ENCODE measurements at places on chromosomes 2 and 18.

DNA sequence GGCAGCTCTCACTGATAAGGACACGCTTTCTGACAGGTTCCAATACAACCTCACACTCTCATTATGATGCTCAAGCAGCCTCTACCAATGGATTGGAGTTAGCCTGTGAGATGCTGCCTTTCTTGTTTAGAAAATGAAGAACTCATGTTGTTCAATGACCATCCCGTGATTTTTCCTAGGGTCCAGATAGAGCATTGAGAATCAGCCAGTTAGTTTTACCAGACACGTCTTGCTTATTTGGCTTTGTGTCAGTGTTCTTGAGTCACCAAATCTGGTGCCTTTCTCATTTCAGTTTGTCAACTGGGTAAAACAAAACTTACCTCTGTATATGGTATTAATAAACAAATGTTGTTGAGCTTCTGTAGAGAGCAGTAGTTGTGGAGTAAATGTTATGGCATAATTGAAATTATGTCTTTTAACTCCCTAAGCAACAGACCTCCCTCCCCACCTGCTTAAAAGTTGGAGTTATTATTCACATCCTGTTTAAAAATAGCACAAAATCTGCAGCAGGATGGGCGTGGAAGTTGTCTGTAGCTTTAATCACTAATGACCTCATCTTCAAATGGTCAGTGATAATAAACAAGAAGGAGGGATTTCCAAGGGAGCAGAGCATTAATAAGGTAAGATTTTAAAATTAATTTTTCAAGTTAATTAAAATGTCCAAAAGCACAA lies 167.3 kb downstream of the HRH4 start:
- DNase-seq: no peak

GRCh38 chr2:24448797-24449196 lies 42.3 kb upstream of the NCOA1 start:
- DNase-seq: no peak

GRCh38 chr2:86368161-86368824 lies 30.9 kb upstream of the REEP1 start:
- peak; percentile 67 for DNase-seq

GRCh38 chr2:197200051-197200761 lies 110.4 kb downstream of the ANKRD44 start:
- no peak for DNase-seq

GRCh38 chr18:76443519-76444445 lies 51.3 kb downstream of the ZNF516 start:
- no peak for DNase-seq

GRCh38 chr2:177090967-177091366 lies 121.6 kb upstream of the HNRNPA3 start:
- DNase-seq: no peak

GRCh38 chr2:227906991-227907390 lies 35.6 kb downstream of the DAW1 start:
- DNase-seq: no peak

DNA sequence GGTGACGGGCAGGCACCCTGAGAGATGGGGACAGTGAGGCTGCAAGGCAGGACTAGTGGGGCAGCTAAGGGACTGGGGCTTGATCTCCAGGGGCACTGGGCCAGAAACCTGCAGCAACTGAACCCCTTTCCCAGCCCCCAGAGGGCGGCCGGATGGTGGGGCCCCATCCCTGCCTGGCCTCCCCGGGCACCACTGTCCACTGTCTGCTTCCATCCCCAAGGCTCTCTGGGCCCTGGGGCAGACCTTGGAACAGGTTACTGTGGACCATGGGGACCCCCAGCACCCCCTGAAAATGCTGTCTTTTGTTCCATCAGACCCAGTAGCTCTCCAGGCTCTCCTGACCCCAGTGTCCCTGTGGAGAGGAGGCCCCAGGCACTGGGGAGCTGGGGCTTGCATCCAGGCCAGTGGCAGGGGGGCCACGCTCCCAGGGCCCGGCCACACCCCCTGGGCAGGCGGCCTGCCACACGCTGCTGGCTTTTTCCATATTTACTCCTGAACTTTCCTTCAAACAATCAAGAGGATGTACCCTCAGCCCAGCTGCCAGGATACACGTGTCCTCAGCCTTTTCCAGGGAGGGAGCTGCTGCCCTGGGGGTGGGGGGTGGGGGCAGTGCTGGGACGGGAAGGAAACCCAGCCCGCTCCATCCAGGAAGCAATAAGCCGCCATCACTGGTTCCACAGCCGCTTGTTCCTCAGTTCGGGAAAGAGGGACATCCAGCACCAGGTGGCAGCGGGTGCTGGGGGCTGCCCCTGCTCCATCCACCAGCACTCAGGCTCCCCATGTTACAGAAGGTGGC lies 102.3 kb upstream of the ODC1 start:
- DNase-seq: no peak

GRCh38 chr2:40346535-40347354 lies 105.1 kb downstream of the SLC8A1 start:
- DNase-seq: no peak

DNA sequence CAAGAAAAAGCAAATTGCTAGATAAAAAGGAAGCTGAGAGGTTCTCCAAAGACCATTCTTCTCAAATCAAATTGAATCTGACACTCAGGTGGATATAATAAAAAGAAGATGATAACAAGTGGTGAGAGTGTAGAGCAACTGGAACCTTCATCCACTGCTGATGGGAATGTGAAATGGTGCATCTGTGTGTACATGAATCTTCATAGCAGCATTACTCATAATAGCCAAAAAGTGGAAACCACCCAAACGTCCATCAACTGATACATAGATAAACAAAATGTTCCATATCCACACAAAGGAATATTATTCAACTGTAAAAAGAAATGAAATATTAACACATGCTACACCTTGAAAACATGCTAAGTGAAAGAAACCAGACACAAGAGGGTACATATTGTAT lies 357.2 kb upstream of the EPHA4 start:
- no peak for DNase-seq

DNA sequence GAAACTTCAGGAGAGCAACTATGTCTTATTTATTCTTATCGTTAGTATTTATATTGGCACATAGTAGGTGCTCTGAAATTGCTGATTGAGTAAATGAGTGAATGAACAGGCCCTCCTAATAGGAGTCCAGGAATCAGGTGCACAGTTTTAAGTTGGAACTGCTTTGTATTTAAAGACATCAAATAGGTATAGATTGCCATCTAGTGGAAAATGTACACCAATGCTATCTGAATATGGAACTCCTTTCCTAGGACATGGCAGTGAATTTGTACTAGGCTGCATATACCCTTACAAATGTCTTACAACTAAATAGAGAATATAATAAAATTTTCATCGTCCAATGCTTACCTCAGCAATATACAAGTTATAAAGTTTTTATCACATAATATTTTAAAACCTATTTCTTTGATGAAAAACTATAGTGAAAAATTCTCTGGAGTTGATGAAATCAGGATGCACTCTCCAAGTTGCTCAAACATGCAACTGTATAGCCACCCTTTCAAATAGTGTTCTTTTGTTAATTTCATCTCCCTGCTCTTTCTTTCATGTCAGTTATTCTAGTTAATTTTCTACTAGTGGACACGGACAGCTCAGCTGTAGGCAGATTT lies 318.9 kb upstream of the SYT4 start:
- DNase-seq: no peak

- no peak for DNase-seq
Measured at GRCh38 chr2:41169744-41170143, 717.9 kb upstream of the SLC8A1 start.

DNA sequence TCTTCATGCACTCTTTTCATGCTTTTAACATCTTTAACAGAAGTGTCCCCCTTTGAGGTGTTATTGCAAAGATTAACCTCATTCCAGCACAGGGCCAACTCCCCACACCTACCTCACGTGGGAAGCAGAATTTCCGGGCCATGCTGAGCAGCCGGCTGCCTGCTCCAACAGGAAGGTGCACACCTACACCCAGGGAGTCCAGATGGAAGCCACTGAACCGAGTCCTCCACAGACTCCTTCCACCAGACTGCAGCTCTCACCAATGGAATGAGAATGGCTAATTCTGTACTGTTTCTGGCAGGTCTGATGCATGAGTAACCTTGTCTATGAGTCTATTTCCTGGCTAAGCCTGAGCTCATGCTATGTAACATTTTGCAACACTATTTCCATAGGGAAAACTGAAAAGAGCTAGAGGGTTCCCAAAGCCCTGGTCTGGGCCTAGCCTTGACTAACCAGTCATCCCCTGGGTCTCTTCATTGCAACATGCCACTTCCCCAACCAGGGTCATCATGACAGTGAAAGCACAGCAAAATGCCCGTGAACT lies 11.0 kb downstream of the ERFE start:
- DNase-seq: peak; percentile 48

GRCh38 chr2:72754628-72755320 lies 71.1 kb downstream of the EXOC6B start:
- no peak for DNase-seq

- DNase-seq: no peak
Measured at GRCh38 chr18:42675810-42676209, 439.7 kb downstream of the RIT2 start.

DNA sequence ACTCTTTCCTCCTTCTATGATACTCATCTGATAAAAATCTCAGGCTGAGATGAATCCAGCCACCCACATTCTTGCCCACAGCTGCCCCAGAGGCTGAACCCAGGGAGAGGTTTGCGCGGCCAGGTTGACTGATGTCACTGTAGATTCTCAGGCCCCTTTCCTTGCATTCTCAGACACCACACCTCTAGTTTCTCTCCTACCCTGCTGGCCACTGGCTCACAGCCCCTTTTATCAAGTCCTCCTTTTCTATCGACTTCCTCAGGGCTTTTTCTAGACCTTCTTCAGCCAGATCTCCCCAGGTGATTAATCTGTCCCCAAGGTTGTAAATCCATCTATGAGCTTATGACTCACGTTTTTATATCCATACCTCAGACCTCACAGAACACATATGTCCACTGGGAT lies 99.8 kb downstream of the TACR1 start:
- no peak for DNase-seq

- no peak for DNase-seq
Measured at GRCh38 chr2:188122985-188123384, 168.7 kb upstream of the GULP1 start.

GRCh38 chr18:79093986-79094385 lies 24.8 kb downstream of the ATP9B start:
- no peak for DNase-seq

- DNase-seq: peak; percentile 54
Measured at GRCh38 chr2:120346667-120347358, 877 bp downstream of the INHBB start.

GRCh38 chr2:176555781-176556180 lies 286.5 kb downstream of the MTX2 start:
- DNase-seq: no peak

GRCh38 chr2:108701208-108701607 lies 18.1 kb upstream of the RANBP2 start:
- no peak for DNase-seq

- no peak for DNase-seq
Measured at GRCh38 chr18:61922435-61922834, 29.6 kb upstream of the RNF152 start.

GRCh38 chr2:98608962-98609604 lies 694 bp downstream of the UNC50 start:
- no peak for DNase-seq

DNA sequence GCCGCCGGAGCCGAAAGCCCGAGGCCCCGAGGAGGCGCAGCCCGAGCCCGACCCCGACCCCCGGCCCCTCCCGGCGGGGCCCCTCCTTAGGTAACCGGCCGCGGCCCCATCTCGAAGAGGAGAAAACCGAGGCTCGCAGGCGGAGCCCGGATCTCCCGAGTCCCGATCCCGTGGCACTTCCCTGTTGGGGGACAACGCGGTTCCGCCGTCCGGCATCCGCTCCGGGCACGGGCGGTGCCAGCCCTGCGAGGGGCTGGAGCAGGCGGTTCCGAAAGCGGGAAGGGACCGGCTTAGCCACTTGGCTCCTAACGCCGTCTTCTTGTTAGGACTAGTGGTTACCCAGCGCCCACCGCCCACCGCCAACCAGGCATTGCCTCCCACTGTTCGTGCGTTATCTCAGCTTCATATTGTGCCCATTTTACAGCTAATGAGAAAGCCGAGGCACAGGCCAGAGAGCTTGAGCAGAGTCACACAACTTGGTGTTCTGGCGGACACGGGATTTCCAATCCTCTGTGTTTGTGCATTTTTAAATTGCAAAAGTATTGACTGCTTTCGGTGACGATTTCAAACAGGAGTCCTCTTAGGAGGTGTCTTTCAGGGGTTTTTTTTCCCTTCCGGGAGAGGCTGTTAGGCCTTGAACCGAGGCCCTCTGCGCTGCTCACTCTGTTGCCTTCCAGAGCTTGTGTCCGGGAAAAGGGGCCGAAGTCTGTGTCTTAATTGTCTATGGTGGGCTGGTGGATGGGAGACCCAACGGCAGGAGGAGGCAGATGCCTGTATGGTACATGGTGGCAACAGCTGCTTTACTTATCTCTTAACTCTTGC lies 562 bp downstream of the CENPA start:
- DNase-seq: no peak

- no peak for DNase-seq
Measured at GRCh38 chr2:64462940-64463700, 9.2 kb downstream of the LGALSL start.

DNA sequence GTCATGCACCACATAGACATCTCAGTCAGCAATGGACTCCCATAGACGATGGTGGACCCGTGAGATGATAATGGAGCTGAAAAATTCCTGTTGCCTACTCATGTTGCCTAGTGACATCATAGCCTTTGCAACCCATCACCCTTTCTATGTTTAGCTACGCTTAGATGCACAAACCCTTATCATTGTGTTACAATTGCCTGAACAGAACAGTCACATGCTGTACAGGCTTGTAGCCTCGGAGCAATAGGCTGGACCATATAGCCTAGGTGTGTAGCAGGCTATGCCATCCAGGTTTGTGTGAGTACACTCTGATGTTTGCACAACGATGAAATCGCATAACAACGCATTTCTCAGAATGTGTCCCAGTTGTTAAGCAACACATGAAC lies 221.6 kb downstream of the ALPK2 start:
- no peak for DNase-seq

GRCh38 chr2:95310651-95311050 lies 13.5 kb downstream of the KCNIP3 start:
- DNase-seq: no peak

DNA sequence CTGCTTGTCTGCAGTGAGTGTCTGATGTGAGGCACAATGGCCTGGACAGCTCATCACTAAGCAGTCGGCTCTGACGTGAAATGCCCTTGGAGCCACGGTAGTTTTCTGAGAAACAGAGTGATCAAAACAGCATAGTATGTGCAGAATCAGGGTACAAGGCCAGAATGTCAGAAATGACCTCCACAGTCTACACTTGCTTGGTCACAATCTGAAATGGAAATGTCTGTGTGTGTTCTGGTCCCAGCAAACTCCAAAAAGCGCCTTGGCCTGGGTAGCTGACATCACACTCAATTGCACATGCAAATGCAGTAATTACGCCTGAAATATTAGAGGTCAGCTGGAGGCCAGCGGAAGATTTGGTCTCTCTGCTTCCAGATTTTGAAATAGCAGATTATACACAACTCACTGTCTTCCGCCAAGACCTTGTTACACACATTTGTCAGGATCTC lies 95.4 kb downstream of the CTAGE1 start:
- DNase-seq: no peak

DNA sequence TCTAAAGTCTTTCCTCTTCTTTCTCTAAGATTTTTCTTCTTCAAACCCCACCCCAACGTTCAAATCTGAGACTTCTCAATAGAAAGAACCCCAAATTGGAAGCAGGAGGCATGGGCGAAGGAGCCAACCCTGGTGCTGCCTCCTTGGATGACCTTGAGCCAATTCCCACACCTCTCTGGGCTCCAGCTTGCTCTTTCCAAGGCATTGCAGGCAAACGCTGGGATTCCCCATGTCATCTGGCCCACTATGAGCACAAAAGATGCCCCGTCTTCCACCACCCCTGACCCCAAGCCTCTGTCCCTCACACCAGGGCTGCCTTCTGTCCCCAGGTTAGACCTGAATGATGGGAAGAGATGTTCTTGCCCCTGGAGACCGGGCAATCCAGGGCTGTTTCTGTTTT lies 57.0 kb downstream of the TTC32 start:
- DNase-seq: no peak

Data from head of caudate nucleus (tissue), 42 donors.